WERI-Rb-1 (cell line): ENCODE measurements at places on chromosomes 13 and 19.

- no peak for DNase-seq
Measured at GRCh38 chr13:50320271-50320862, 305.1 kb downstream of the KCNRG start.

- DNase-seq, result no peak
Measured at GRCh38 chr13:59946944-59947343, 216.8 kb downstream of the DIAPH3 start.

DNA sequence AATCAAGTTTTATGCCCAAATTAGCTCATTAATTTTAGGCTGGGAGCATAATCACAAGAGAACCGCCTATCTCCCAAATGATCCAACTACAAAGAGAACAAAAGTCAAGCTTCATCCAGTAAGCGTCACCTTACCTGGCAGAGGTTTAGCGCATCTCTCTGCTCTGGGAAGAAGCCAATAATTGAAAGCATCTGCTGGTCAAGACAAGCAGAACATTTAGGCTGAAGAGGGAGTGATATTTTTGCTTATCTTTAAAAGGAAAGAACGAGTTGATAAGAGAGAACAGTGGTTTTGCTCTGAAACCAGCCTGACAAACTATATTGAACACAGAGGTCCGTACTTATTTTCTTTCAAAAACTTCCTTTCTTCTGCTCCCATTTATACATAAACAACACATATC is 242.1 kb downstream of the ENOX1 start:
- no peak for DNase-seq

DNA sequence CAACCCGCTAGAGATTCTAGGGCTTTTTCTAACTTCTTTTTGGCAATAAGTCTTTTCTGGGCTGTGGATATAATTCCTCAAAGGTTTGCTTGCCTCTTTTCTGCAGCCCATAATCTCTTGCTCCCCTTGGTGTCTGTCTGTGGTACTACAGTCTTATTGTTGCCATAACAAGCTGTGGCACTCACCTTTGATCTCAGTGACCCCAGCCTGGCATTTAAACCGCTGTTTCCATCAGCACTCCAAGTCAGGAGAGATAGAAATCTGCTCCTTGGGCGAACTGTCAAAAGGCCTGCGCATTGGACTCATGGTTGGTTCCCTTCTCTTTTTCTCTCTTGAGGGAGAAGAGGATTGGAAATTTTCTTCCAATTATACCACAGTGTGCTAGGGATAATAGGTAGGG is 14.5 kb upstream of the MPHOSPH8 start:
- peak; percentile 33 for DNase-seq

- DNase-seq, result no peak
Measured at GRCh38 chr13:50226515-50227155, 211.4 kb downstream of the KCNRG start.

- DNase-seq, result no peak
Measured at GRCh38 chr13:69959046-69959445, 148.6 kb upstream of the ATXN8OS start.

GRCh38 chr13:25292301-25292700 is 5.0 kb upstream of the MTMR6 start:
- DNase-seq, result peak; percentile 82

DNA sequence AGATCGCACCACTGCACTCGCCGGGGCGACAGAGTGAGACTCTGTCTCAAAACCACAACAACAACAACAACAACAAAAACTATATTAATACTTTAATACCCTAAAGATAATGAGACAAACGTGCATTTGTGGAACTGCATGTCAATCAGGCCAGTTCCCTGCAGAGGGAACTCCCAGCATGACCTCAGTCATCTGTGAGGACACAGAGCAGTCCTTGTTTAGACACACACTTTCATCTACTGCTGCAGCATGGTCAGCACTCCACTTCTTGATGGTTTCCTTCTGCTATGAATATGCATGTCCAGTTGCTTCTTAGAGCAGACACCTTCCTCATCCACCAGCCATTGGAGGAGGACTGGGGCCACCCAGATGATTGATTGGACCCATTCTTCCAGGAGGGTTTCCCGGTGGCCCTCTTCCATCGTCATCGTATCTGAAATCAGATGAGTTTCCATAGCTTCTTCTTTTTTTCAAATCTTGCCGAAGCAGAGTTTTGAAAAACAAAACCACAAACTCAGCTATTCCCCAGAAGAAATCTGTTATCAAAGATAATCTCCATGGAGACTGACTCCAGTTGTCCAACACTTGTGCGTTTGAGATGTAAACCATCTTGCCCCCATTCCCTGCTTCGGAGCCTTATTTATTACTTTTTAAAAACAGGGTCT is 26.5 kb downstream of the ZNF607 start:
- no peak for DNase-seq

GRCh38 chr13:23824371-23824770 is 64.8 kb downstream of the MIPEP start:
- DNase-seq, result no peak

GRCh38 chr13:35808846-35809245 is 322.3 kb downstream of the DCLK1 start:
- no peak for DNase-seq

DNA sequence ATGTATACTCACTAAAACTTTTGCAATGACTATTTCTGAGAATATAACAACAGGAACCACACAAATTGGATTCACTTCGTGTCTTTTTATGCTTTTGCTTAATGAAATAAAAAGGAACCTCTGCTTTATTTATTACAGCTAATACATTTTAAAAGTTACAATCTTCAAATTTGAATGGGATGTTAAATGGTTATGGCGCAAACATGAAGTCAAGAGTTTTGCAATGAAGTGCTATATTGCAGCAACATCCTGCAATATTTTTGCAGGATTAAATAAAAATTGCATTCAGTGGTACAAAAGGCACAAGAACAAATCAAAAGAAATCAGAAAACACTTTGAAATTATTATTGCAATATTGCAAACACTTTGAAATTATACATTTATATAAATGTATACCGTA is 1519.0 kb upstream of the MIR17HG start:
- DNase-seq, result no peak

DNA sequence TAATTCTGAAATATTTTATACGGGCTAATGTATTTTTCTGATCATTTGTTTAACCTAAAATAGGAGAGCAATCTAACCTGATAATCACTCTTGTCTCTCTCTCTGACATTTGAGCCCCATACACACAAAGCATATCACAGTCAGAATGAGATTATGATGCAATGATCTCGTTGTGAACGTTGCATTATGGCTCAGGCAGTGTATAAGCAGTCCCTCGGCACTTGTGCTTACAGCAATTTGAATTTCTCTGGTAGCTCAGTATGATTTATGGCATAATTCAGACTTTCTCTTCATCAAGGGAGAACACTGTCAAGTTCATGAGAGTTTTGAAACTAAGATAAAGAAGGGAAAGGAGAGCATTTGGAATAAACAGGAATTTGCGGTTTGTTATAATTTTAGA is 256.1 kb downstream of the DACH1 start:
- no peak for DNase-seq

DNA sequence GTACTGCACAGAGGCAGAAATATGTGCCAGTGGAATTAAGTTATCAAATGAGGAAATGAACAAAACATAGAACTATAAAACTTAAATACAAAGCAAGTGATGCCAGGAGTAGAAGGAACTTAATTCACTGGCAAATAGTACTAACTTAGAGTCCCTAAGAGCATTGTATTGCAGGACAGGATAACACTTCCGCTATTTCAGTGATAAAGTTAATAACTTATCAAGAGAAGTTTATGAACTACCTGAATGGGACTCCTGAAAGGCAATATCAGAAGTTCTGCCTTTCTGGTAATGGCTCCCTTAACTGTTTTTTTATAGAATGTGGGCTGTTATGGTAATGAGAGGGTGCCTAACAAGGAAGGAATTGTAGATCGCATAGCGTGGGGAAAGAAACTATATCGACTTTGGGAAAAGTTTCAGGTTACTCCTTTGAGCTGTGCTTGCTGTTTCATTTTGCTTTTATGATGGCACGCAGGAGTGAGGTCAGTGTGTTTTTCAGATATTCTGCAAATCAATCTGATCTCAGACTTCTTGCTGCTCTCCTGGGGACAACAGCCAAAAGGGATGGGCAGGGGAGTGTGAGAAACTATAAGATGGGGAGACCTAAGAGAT is 95.3 kb upstream of the MLNR start:
- no peak for DNase-seq

DNA sequence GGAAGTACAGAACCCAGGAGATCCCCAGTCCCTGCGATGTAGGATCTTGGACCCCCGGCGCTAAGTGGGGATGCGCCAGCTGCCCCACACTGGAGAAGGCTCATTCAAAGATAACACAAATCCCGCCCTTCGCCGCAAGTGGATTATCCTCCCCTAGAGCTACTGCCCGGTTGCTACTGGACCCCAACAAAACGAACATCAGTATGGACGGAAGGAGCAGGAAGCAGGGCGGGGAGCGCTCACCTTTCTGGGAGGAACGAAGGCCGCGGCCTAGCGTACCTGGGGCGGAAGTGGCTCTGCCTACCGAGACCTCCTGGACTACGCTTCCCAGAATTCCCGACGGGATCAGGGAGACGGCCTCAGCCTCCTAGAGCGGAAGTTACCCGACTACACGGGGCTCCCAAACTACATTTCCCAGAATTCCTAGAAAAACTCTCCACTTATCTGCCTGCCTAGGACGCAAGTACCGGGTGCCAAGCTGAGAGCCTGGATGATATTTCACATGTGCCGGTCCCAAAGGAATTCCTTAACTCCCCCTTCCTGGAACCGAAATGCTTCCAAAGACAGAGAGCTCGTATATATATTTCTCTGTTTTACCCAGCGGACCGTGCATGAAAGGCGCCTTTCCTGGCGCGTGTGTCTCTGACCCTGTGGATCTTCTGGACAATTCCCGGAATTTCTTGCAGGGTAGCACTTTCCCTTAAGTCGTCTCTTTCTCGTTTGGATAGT is at the start of gene ZNF112:
TSS of gene ZNF112 (minus strand) at position 298 of the 729 bp plus-strand sequence. CDS start 16,141 bp downstream, outside the sequence.
- DNase-seq, result peak; percentile 91

GRCh38 chr19:35736913-35737886 is 5.1 kb downstream of the IGFLR1 start:
- DNase-seq, result no peak

DNA sequence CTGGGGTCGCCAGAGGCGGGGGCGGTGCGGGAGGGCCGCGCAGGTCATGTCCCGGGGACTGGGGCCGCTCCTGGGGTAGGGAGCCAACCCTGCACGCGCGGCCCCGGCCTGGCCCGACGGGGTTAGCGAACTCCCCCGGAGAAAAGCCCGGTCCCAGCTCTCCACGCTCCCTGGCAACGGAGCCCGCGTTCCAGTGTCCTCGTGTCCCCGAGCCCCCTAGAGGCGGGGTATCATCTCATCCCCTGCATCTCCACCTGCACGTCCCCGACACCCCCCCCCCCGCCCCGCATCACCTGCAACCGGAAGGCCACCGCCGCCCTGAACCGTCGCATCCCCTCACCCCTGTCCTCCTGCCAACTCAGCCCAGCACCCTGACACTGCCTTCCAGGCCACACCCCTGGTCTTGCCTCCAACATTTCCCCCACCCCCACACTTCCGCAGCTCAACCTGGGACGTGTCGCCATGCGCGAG is 2.7 kb downstream of the WDR88 start:
- no peak for DNase-seq

DNA sequence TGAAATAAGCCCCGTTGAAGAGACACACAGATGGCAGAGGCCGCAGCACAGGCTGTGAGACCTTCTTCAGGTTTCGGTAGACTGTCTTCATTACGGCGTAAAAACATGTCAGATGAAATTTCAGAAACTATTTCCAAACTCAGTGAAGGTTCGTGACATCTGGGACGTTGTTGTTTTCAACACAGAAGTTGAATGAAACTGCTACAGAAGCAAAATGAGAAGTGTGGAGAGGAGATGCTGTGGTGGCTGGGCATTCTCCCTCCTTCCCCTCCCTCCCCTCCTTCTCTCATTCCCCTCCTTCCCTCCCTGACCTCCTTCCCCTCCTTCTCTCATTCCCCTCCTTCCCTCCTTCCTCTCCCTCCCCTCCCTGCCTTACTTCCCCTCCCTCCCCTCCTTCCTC is 113.6 kb downstream of the ATP11A start:
- no peak for DNase-seq

GRCh38 chr19:14375582-14376291 is 5.5 kb upstream of the ADGRE5 start:
- no peak for DNase-seq

- no peak for DNase-seq
Measured at GRCh38 chr19:51320280-51320657, 8.8 kb downstream of the IGLON5 start.

GRCh38 chr13:41505209-41505835 is 48.0 kb downstream of the RGCC start:
- DNase-seq, result no peak

- no peak for DNase-seq
Measured at GRCh38 chr13:83184819-83185218, 697.5 kb downstream of the SLITRK1 start.

DNA sequence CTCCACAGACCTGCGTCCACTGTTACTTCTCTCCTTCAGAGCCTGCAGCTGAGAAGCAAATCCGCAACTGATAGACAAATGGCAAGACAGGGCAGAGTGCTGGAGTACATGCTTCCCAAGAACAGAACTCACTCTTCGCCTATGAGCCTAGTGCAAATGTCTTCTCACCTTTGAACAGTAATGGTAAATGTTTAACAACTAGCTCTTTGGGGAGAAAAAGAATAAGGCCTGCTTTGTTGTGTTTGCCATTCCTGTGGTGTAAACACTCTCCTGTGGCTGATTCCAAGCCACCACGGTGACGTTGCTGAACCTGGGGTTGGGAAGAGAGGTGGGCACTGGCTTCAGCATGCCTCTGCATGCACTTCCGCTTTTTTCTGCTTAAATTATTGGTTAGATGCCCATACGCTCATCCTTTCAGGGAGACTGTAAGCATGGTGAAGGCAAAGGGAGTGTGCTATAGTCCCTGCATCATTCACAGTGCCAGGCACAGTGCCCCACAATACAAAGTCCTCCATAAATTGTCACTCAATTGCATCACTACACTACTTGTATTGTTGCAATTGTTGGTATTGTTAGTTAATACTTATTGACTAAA is 28.1 kb upstream of the GTF3A start:
- no peak for DNase-seq

- DNase-seq, result no peak
Measured at GRCh38 chr13:50284540-50284939, 269.3 kb downstream of the KCNRG start.

DNA sequence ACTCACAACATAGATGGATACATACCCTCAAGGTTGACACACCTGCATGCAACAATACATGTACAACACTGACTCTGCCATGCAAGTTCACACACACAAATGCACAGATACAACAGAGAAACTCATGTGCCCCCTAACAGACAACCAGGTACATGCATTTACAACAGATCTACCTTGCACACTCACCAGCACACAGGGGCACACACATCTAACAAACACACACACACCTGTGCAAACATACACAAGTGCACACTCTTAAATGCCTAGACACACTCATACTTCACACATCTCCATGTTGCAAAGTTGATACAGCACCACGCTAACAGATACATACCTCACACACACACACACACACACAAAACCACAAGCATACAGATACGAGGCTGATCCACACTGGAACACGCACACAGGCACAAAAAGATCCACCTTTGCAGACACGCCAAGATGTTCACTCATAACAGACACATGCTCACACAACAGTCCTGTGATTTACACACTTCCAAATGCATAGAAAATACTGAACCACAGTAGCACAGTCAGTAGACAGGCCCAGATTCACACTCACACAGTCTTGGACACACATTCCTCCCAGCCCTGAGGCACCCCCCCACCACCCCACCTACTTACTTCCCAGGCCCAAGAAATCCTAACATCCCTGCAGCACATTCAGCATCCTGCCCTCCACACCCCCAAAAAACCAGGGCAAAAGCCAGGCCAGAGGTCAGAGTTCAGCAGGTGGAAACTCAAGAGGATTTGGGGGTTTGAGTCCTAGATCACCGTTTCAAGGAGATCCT is 1.4 kb downstream of the LRFN1 start:
- DNase-seq, result no peak

GRCh38 chr19:10299545-10300458 is 9.8 kb downstream of the ZGLP1 start:
- DNase-seq, result peak; percentile 79
